ENCODE measurements at places on chromosomes 6 and 20.

DNA sequence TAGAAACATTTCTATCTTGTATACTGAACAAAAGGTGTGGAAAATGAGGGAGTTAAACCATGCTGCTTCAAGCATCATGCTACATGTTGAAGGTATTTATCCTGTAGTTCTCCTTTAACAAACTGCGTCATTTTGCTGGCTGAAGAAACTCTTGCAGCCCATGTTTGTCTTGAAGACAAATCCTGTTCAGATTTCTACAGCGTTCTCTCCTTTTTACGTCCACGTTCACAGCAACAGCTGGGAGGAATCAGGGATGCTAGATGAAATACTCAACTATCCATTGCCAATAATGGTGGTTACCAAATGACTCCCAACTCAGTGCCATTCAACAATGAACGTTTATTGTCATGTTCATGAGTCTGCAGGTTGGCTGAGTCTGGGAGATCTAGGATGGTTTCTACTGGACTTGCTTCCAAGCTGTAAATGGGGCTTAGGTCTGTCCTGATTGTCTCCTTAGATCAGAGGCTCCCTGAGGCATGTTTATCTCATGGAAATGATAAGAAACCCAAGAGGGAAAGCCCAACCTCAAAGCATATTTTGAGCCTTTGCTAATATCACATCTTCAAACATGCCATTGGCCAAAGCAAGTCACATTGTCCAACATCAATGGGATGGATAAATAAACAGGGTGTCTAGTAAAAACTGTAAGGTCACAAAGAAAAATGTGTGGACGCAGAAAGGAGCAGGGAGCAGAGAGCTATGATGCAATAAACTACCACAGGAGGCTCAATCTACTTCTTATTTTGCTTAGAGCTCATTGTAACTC lies 2.7 kb upstream of the PLCB1 start:
- DNase-seq: no peak

DNA sequence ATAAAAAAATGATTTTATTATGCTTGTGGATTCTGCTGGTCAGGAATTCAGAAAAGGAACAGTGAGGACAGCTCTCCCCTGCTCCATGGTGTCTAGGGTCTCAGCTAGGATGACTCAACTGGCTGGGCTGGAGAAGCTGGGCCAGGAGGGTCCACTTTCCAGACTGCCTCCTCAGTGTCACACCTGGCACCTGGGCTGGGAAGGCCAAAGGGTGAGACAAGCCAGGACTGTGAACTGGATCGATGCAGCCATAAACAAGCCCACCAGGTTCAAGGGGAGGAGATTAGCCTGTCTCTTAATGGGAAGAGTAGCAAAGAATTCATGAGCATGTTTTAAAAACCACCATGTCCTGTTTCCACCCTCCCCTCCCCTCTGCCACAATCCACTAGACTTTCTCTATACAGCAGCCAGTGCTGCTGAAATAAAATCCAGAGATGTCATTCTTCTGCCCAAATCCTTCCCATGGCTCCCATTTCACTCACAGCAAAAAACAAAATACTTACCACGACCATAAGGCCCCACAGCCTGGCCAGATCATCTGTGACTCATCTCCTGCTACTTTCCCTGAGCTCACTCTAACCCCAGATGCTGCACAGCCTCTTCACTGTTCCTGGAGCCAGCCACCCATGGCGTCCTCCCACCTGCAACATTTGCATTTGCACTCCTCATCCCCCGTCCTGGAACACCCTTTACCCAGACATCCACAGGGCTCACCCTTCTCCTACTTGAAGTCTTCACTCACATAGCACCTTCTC lies 13.8 kb downstream of the SPTLC3 start:
- DNase-seq: no peak

DNA sequence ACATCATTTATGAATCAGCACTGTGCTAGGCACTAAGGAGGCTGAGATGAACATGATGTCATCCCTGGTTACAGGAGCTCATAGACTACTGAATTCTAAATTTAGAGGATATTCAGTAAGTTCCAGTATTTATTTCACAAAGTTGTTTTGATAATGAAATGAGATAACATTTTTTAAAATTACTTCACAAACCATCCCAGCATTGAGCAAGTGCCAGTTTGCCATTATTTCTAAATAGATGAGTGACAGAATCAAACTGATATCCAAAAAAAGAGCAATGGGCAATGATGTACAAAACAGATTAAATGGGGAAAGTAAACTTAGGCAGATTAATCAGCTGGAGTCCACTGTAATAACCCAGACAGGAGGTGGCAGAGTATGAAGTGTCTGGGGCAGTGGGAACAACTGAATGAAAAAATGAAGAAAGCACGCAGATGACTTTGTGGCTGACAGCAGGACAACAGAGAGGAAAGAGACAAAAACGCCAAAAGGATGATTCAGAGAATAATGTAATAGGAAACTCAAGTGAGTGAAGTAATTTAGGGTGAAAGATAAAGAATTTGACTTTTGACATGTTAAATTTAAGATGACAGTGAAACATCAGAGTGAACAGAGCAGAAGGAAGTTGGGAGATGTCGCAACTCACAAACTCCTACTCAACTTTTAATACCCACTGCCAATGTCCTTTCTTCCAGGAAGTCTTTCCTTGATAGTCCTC lies 70.2 kb downstream of the RCAN2 start:
- DNase-seq: no peak

DNA sequence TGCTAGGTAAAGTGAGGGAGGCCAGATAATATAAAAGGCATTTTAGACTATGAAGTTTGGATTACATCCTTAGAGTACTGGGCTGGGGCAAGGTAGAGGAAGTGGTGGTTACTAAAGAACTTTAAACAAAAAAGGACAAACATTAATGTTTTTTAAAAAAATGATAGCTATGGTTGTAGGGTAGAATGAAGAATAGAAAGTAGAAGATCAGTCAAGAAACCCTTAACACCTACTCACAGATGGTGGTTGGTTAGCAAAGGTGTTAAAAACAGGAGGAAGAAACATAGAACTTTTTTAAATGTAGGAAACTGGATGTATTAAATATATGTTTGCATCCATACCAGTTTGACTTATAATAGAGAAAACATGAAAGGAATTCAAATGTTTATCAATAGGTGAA lies 80.7 kb upstream of the ELOVL5 start:
- DNase-seq: no peak

DNA sequence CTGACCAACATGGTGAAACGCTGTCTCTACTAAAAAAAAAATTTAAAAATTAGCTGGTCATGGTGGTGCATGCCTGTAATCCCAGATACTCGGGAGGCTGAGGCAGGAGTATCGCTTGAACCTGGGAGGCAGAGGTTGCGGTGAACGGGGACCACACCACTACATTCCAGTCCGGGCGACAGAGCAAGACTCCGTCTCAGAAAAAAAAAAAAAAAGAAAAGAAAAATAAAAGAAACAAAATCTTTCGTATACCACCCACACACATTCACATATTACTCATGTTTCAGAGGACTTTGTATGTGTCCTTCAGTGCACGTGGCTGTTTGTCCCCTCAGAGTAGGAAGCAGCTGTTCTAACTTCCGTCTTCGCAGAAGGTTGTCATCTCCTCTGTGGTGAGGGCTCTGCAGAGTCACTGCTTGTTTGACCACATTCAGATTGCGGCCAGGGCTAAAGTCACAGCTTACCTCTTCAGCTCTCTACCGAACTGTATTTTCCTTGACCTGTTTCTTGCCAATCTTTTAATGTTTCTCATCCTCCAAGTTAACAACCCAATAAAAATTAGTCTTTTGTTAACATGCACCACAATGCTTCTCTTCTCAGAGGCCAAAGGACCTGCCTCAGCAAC lies 36.6 kb upstream of the HIVEP1 start:
- DNase-seq: peak; percentile 18

DNA sequence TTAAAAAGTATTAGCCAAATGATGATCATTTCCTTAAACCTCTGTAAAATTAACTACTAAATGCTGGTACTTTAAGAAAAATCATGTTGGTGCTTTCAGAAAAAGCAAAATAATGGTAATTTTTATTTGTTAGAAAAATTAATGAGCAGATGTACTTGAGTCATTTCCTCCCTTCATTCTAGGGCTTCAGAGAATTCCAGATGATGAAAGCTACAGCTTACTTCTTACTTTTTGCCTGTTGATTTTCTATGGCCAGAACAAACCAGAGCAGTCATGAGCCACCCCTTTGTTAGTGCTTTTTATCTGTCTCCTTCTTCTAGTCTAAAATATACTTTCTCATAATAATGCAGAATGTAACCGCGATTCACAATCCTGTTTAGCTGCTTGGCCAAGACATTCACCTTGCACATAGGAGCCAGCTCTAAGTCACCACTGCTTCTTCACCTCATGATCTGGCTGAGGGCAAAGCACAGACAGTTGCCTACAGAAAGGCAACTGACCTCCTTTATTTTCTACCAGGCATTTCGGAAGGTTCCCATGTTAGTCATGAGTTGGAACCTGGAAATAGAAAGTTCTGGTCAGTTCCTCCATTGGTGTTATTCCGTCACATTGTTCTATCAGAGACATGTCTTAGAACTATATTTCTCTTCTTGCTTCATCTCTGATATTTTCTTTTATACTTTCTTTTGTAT lies 43.5 kb upstream of the TINAG start:
- DNase-seq: no peak

- no peak for DNase-seq
Observed at GRCh38 chr6:3214898-3215297, 12.6 kb downstream of the TUBB2B start.

GRCh38 chr6:168746013-168746412 lies 305.0 kb downstream of the SMOC2 start:
- no peak for DNase-seq

GRCh38 chr20:24208652-24209051 lies 220.1 kb upstream of the GGTLC1 start:
- DNase-seq: no peak

DNA sequence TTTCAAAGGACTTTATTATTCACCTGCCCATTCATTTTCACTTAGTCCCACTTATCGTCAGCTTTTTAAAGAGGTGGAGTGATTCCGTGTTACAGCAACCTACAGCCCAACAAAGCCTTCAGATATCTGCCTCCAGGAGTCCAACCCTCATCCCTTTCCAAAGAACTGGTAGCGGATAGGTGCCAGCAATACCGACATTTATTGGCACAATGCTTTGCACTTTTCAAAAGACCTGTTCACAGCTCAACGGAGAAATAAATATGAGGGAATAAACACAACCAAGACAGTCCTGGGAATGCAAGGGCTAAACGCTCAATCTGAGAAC lies 819 bp upstream of the MTRF1L start:
- DNase-seq: peak; percentile 21

GRCh38 chr20:1646975-1647431 lies 10.6 kb downstream of the SIRPG start:
- DNase-seq: no peak

DNA sequence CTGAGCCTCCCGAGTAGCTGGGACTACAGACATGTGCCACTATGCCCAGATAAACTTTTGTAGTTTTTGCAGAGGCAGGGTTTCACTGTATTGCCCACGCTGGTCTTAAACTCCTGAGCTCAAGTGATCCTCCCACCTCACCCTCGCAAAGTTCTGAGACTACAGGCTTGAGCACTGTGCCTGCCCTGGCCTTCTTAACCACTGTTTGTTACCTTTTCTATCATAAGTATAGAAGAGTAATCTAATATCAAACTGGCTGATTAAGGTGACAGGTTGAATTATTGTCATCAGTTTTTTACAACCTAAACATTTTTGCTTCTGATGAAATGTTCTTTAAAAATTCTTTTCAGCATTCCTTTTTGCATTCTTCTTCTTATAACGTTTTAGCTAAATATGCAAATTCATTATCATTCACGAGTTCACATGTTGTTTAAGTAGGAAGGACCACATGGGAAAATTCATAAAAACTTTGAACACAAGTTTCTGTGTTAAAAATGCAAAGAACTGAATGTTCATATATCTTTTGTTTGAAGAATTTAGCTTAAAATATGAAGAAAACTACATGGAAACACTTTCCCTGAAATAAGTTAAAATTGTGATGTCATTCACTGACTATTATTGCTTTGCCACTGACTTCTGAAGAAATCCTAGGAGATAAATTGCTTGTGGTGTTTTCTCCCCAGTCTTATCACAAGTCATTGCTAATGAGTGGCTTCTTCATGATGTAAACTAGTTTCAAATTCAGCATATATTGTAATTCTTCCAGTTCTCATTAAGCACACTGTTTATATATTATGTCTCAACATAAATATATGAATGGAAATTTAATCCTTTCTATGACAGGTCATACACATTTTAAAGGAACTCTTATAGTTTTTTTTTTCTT lies 106.7 kb downstream of the ADGRB3 start:
- no peak for DNase-seq

- DNase-seq: no peak
Observed at GRCh38 chr20:34115232-34115631, 3.2 kb upstream of the EIF2S2 start.

- no peak for DNase-seq
Observed at GRCh38 chr20:54221353-54221752, 13.5 kb downstream of the PFDN4 start.

- DNase-seq: no peak
Observed at GRCh38 chr6:113920663-113921267, 50.2 kb downstream of the HDAC2 start.

DNA sequence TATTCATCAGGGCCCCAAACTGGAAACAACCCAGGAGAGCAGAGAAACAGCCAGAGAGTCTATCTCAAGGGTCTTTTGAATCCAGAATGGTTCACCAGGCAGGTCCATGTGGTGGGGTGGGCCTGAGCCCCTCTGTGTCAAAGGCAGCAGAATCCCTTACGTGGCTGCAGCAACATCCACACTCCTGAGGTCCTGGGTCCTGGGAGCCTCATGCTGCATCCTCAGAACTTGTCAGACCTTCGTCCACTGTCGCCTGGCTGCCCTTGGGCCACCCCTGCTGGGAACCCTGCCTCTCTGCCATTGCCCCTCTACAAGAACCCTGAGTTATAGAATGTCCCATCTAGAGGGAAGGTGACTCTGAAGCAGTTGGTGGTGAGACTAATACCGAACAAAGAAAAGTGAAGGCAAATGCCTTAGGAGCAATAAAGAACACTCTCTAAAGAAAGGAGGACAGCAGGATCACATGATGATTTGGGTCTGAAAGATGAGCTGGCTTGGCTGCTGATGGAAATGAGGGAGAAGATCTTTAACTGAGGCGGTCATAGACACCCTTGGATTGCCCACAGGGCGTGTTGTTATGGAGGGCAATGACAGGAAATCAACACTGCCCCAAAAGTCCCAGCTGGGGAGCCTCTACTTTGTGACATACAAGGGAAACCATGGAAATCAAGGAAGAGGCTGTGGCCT lies 161.2 kb downstream of the SYNDIG1 start:
- DNase-seq: no peak

GRCh38 chr6:79138146-79138545 lies 60.1 kb upstream of the PHIP start:
- DNase-seq: no peak

DNA sequence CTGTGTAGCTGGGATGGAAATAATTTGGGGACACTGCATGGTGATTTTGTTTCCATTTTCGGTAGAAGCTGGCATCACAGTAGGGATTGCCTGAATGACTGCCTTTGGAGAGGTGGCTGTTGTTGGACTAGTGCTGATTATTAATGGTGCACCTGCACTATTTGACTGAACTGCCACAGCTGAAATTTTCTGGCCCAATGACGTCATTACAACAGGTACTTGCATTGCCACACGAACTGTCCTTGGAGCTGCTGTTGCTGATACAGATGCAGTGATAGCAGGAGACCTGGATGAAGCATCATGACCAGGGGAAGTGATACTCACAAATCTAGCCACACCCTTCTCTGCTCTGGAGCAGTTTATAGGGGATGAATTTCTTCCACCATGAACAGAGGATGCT lies 95.6 kb upstream of the FOXC1 start:
- DNase-seq: no peak

All from pons (tissue), 1 donor.